ENCODE measurements at places on chromosomes 2 and 18.

GRCh38 chr2:179428649-179429048, 164.0 kb upstream of the SESTD1 start:
- DNase-seq, result no peak

DNA sequence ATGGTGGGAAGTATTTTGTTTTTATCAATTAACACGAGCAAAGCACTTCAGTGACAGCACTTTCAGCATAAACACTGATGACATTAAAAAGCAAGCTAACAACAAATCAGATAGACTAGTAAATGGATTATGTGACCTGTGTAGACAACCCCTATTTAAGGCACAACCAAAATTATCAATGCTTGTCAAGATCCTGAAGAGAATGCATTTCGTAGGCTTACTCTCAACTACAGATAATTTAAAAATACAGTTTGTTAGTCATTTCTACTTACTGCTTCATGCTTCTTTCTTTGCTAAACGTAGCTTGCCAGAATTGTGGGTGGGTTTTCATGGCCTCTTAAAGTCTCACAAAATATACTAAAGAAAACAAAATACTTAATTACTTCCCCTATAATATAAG, 3.4 kb downstream of the CSRNP3 start:
- no peak for DNase-seq

DNA sequence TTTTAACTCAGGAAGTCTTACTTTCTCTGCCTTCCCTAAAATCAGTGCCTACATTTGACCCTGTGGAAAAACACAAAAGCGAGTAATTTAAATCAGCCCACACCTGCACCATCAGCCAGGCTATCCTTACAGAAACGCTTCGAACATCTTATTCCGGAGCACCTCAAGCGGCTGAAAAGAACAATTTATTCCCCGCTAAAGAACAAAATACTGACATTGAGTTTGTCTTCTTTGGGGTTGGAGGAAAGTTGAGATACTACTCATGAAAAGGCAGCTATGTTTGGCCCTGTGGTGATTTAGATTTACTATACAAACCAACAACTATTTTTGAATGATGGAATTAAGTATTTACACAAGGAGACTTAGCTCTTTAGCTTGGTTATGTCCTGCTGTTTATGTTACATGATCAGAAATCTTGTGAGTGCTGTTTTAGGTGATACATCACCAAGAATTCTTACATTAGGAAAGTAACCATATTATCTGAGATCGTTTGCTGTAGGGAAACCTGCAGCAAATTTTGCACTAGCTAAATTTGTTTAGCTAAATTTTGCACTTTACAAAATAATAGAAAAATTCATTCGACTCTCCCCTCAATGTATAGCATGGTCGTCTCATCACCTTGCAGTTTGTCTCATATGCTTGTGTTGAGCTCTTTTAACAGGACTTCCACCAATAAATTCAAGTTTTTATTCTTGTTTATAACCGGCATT, 158.8 kb upstream of the SIX2 start:
- DNase-seq, result no peak

- no peak for DNase-seq
These were observed 53.8 kb downstream of the RNF144A start for GRCh38 chr2:6970976-6971480.

DNA sequence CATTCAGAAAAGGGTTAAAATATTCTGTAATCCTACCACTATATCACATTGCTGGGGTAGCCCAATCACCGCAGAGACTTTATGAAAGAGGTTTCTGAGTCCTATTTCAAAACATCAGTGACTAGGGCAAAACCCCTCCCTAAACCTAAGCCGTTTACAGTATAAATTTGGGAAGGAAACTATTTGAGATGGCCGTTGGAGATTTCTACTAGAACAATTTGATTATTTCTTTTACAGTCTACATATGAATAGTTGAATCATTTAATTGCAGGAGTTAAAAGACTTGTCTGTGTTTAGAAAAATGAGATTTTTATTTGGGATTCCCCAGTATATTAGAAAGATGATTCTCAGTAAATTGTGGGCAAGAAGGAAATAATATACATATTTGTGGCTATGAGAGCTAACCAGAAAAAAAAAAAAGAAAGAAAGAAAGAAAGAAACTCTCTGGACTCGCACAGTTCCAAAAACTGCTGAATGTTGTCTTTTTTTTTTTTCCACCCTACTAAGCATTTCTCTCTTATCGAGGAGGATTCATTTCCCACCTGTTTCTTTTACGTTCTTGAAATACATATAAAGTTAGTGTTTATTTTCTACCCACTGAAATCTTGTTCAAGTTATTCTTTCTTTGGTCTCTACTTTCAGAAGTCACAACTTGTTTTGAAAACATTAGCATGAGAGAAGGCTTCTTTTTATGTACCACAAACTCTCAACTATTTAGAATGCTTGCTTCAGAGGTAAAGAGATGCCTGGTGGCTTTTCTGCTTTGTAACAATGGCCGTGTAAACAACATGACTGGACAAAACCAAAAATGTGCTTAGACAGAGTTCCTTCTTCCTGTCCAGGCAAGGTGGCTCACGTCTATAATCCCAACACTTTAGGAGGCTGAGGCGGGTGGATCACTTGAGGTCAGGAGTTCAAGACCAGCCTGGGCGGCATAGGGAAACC, 65.9 kb downstream of the BCL2 start:
- no peak for DNase-seq

- DNase-seq, result peak; percentile 28
These were observed 62.6 kb upstream of the FN1 start for GRCh38 chr2:215498431-215498830.

DNA sequence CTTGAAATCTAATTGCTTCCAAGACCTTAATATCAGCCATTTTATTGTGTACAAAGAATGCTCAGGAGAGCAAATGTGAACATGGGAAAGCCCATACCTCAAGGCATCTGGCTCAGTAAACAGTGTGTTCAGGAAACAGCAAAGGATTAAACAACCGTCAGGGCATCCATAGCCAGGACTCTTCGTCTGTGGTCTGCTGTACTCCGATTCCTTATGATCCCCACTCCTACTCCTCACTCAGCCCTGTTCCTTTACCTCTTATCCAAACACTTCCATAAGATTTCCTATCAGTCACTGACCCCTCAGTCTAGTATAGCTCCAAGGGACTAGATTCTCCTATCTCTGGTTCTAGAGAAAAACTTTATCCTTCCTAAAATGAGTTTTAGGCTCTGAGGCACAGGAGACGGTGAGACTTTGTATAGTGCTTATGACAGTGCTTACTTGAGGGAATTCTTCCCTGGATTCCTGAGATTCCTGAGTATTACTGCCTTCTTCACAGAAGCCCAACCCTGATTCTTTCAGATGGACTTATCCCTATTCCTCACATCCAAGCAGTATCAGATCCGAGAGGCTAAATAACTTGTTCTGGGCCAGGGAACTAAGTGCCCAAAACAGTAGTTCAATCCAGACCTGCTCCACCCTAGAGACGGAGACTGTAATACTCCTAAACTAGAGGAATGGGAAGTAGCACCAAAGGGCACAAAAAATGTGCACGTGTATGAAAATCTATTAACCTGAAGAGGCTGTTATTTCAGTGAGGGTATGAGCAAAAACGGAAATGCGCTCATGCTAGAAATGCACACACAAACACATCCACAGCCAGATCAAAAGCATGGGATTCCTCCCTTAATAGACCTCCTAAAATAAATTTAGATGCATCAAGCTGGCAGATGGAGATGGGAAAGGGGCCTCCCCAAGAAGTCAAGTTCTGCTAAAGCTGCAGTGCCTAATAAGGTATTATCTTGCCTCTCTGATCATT, 42.1 kb upstream of the SIGLEC15 start:
- DNase-seq, result no peak

GRCh38 chr2:42853549-42854206, 61.3 kb upstream of the HAAO start:
- DNase-seq, result no peak

DNA sequence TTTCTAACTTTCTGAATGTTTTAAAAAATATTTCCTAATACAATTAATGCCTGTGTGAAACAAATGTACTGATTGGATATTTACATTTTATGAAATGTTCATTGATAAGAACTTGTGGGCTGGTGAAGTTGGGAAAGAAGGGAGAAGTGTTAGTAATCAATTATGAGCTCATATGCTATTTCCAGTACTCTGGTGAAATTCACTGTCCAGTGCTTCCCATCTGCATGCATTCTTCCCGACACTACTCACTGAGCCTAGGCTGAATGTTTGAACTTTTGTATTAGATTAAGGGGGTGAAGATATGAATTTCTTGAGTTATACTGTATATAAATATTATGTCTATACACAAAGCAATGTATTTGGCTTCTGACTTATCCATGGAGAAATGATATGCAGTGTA, 36.0 kb downstream of the SKA1 start:
- DNase-seq, result no peak

Data from Daoy (cell line).